ENCODE measurements at places on chromosomes 16 and 17.

DNA sequence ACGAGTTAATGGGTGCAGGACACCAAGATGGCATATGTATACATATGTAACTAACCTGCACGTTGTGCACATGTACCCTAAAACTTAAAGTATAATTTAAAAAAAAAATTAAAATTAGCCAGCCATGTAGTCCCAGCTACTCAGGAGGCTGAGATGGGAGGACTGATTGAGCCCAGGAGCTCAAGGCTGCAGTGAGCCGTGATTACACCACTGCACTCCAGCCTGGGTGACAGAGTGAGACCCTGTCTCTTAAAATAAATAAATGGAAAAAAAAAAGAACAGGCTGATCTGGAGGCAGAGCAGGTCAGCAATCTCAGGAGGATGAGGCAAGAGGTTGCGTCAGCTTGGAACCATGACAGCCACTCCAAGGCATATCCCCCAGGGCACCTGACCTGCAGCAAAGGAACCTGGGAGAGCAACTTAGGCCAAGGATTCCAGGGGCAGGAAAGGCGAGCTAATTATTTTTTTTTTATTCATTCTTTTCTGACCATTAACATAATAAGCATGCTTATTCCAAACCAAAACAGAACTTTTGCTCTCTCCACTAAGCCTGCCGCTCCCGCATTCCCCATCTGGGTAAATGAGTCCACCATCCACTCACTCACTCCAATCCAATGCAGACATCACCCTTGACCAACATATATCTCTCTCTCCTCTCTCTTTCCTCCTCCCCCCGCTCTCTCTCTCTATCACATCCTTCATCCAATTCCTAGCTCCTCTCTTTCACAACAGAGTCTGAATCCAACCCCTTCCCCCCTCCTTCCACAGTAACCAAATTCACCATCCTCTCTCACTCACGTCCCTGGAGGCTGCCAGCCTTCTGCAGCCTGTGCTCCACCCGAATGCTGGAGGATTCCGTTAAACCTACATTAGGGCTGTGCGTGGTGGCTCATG is 47.7 kb downstream of the TK2 start:
- DNase-seq, result no peak

DNA sequence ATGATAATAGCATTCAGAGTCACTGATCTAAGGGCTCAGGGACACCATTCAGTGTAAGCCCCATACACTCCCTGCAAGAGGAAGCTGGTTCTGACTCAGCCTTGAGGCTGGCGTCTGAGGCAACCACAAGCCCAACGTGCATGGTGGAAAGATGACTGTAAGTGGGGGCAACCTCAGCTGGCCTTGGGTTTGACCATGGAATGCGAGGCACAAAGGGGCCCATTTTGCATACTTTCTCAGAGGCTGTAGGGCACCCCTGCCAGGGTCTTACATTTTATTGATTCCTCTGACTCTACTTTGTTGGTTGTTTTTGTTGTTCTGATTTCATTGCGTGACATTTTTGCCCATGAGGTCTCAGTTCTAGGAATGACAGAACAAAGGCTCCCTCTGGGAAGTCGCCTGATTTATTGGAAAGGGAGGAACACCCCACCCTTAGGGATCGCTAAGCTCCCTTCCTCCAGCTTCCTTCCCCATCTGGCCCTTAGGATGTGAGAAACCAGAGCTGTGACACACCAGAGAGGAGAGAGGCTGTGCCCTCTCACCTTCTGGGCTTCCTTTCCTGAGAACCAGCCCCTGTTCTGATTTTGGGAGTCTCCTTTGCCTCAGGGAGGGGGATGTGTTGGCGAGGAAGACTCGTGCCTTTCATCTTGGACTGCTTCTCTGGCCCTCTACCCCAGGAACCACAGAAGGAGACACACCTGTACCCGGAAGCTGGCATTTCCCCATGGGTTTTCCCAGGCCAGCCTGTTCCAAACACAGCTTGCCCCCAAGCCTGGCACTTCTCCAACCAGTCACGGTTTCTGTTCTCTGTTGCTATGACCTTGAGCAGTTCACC is 5.6 kb upstream of the CIITA start:
- no peak for DNase-seq

GRCh38 chr17:43552229-43552837 is 6.2 kb upstream of the ETV4 start:
- no peak for DNase-seq

GRCh38 chr17:44279346-44279665 is 11.4 kb upstream of the SLC4A1 start:
- DNase-seq, result no peak

- DNase-seq, result no peak
Measured at GRCh38 chr16:48076455-48077012, 79.3 kb downstream of the ABCC12 start.

- no peak for DNase-seq
Measured at GRCh38 chr16:70724146-70725023, 38.5 kb upstream of the MTSS2 start.

DNA sequence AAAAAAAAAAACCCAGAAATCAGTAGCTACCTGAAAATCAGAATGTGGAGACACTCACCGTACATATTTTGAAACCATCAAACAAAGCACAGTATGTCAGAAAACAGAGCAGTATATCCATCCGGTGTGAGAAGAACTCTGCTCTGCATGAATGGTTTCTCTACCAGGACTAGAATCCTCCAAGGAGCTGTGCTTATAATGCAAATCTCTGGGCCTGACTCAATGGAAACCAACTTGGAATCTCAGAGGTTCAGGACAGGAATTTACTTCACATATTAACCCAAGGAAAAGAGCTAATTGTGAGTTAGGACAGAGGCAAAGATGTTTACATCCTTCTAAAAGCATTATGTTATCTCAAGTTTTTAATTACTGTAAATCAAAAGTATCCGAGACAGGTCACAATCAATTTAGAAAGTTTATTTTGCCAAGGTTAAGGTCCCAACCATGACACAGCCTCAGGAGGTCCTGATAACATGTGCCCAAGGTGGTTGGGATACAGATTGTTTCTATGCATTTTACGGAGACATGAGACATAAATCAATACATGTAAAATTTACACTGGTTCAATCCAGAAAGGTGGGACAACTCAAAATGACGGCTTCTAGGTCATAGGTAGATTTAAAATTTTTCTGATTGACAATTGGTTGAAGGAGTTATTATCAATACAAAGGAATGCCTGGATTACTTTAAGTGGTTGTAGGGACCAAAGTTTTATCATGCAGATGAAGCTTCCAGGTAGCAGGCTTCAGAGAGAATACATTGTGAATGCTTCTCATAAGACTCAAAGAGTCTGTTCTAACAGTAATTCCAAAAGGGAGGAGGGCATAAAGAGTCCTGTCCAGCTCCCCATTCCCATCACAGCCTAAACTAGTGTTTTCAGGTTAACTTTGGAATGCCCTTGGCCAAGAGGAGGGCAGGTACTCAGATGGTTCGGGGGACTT is 164.1 kb downstream of the CDH8 start:
- DNase-seq, result no peak

DNA sequence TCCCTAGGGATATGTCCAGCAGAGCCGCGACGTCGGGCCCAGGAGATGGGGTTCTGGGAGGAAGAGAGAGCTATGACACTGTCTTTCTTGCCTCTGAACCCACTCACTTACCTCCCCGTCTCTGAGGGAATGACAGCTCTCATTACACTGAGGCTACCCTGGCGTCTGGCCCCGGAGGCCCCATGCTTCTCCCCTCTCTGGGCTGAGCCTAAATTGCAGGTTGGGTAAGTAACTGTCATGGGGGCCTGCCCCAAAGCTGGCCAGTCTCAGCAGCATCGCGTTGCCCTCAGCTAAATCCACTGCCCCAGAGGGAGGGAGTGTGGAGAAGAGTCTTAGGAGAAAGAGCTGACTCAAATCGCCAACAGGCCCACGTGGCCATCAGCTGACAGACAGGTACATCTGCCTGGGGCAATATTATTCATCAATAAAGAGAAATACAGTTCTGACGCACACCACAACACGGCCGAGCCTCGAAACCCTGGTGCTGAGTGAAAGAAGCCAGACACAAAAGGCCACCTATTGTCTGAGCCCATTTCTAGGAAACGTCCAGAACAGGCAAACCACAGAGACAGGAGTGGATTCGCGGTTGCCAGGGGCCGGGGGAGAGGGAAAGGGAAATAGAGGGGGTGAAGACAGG is 156.4 kb downstream of the C16orf95 start:
- DNase-seq, result no peak

- DNase-seq, result no peak
Measured at GRCh38 chr17:27743281-27743885, 56.9 kb downstream of the NOS2 start.

DNA sequence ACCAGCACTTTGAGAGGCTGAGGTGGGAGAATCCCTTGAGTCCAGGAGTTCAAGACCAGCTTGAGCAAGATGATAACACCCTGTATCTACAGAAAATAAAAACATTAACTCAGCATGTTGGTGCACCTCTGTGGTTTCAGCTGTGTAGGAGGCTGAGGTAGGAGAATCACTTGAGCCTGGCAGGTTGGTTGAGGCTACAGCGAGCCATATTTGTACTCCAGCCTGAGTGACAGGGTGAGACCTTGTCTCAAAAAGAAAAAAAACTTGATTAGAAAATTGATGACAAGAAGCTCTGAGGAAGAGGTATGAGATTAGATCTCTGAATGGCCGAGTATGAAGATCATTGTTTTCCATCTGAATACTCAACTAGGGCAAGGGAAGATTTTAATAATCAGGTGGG is 31.0 kb downstream of the SCPEP1 start:
- DNase-seq, result no peak

DNA sequence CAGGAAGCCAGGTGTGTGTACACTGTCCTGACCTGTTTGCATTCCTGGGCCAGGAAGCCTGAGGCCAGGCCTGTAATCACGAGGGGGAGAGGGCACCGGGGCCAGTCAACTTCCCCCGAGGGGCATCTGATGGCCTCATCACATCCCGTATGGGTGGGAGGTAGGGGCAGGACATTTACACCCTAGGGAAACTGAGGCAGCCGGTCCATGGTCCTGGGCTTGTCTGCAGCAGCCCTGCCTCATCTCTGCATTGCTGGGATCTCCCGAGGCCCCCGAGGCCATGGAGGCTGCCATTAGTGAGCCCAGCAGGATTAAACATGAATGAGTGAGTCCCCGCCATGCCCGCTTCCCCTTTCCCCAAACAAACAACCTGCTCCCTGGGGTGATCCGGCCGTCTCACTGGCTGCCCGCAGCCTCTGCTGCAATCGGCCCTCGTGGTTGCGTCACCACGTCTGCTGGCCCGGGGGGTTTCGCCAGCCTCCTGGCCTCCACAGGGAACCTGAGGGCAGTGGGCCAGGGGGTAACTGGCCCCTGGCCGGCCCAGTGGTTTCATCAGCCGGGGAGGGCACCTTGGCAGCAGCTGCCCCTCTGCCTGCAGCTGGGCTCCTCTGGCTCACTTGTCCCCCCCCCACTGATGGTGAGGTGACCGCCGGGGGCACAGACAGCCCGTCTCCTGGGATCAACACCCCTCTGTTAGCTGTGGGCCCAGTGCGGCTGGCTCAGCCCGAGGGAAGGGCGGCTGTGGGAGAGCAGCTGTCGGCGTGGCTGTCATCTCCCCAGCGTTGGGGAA is 88.3 kb upstream of the GSE1 start:
- DNase-seq, result no peak

DNA sequence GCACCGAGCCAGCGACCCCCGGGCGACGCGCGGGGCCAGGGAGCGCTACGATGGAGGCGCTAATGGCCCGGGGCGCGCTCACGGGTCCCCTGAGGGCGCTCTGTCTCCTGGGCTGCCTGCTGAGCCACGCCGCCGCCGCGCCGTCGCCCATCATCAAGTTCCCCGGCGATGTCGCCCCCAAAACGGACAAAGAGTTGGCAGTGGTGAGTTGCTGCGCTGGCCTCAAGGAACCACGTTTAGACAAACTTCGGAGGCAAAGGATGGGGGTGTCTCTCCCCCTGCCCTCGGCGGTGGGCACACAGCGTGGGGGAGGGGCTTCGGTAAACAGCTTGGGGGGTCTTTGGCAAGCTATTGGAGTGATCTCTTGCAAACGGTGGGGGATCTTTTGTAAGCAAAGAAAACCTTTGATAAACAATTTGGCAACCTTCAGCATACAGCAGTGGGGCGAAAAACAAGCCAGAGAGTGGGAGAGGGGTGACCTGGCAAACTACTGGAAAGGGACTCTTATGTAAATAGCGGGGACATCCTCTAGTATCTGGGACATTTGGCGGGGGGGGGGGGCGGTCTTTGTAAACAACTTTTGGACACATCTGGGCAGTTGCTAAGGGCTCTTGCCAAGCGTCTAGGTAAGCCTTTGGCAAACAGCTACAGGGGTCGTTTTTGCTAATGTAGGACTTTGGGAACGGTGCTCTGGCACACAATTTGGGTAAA is 587 bp downstream of the MMP2 start:
- DNase-seq, result no peak

- no peak for DNase-seq
Measured at GRCh38 chr16:85010446-85010930, 847 bp downstream of the ZDHHC7 start.

DNA sequence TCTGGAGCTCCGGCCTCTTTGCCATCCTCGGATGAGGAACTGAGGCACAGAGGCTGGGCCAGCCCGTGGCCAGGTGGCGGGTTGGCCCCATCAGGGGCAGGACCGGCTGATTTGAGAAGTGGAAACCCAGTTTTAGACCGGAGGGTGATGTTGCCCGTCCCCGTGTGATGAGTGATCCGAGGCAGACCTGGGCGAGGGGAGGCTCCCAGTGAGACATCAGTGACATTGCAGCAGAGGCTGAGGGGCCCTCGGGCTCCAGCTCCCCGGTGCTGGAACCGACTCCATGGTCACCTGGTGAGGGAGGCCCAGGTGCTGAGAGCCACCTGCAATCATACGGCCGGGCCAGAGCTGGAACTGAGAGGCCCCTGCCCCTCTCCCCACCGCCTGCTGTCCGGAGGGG is 26.9 kb upstream of the CACNA1H start:
- DNase-seq, result no peak

GRCh38 chr16:73054125-73054484 is 6.2 kb upstream of the ZFHX3 start:
- no peak for DNase-seq

DNA sequence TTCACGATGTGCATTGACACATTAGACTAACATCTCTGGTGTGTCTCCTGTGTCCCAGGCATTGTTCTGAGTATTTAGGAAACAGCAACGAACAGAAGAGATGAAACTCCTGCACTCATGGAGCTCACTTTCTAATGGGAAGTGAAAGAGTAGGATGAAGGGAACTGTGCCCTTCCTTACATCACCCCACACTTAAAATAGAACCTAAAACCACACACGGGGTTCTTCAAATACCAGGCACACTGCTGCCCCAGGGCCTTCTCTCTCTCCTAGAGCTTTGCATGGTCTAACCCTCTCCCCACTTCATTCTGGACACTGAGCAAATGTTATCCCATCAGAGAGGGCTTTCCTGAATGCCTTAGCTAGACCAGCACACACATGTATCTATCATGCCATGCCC is 33.7 kb downstream of the TRIM25 start:
- no peak for DNase-seq

DNA sequence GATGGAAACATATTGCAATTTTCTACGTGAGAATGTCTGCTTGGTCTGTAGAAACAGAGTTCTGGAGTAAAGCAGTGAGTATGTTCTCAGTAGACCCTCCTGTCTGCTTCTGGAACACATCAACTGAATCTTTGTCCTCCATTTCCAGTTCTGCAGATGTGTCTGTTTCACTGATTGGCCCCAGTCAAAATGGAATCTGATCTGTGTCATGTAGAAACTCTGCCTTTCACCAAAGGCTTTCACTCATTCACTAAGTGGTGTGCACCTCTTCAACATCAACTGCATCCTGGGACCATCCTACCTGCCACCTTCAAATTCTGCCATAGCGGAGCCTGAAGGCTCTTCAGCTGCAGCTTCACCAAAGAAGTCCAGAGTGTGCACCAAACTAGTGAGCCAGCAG is 2.8 kb upstream of the ZNF267 start:
- DNase-seq, result no peak

GRCh38 chr17:19904924-19905323 is 37.2 kb upstream of the ULK2 start:
- no peak for DNase-seq

- DNase-seq, result no peak
Measured at GRCh38 chr16:56903866-56904265, 28.1 kb upstream of the HERPUD1 start.

All from activated T-helper 1 cell treated with anti-CD3 and anti-CD28 coated beads, Interleukin-2, amount 50 U/mL, for 16 hours (primary cell).